ENCODE measurements at places on chromosomes 2 and 18.

GRCh38 chr2:24586955-24587354 lies 95.9 kb downstream of the NCOA1 start:
- DNase-seq: no peak

DNA sequence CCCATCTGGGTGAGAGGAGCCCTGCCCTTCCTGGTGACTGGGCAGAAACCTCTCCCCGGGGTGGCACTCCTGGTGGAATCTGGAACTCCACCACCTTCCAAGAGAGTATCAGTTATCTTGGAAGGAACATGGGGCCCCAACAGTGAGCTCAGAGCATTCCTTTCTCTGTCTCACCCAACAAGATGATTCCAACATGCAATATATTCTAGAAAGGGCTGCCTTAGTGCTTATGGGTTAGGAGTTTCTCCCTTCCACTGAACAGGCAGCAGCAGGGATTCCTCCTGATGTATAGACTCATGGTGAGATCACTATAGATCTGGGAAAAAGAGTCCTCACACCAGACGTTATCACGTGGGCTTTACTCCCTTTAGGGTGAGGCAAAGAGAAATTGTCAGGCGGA lies 147.1 kb downstream of the COL4A4 start:
- no peak for DNase-seq

DNA sequence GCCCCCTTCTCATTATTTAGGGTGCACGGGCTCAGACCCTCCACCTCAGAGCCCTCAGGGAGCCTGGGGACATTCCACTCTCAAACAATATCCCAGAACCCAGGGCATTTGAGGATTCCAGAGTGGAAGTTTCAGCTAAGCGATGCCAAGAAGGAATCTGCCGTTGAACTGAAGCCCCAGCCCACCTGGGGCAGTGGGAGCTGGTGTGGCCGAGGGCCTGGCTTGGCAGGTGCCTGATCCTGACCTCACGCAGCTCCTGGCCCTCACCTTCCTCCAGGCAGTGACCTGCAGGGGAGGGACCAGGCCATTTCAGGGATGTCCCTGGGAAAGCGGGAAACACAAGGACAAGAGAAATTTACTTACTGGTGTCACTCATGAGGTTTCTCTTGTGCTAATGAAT lies 58.2 kb downstream of the ACKR3 start:
- no peak for DNase-seq

- DNase-seq: no peak
Observed at GRCh38 chr2:162821176-162821575, 17.4 kb downstream of the KCNH7 start.

DNA sequence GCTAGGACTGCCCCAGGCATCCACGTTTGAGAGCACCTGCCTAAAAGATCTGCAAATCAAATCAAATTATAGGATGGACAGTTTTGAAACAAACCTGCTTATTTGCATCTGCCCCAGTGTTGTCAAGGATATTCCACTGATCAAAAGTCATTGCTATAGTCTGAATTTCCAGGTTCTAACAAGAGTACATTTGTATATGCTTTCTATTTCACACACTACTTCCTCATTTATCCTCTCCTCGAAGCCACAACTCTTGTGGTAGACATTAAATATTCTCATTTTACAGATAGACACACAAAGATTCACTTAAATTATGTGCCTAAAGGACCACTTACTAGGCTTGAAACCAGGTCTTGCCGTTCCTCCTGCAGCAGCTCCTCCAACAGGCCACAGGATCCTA lies 11.9 kb upstream of the TET3 start:
- DNase-seq: no peak

DNA sequence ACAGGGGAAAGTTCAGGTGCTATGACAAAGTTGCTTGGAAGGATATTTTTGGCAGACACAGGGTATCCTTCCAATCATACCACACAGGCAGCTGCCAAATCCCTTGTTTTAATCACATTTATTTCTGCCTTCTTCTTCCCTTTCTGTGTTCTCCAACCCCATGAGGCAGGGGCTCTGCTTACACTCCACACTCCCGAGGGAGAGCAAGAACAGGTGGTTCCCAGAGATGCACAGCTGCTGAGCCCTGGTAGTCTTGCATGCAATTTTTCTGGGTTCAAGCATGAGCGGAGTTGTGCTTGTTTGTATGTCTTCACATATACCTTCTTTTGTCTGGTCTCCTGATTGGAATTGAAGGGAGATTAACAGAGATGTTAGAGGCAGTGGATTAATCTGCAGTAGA lies 251.7 kb upstream of the ST6GAL2 start:
- no peak for DNase-seq

GRCh38 chr2:43653506-43653905 lies 16.4 kb downstream of the PLEKHH2 start:
- no peak for DNase-seq

DNA sequence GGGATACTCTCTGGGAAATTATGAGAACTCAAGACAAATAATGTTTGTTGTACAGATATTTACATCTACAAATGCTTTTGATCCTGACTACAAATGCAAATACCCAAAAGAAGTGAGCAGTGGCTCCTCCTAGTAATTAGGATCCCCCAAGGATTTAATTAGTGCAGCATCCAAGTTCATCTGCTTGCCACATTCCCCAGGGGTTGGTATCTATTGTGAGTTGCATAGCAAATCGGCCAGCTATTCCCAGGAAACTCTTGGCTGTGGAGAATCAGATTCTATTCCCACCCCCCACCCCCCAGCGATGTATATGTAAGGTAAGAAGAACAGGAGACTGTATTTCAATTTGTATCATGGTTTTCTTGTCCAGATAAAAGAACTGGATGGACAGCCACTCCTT lies 725.1 kb upstream of the CDH7 start:
- DNase-seq: no peak

- DNase-seq: no peak
Observed at GRCh38 chr2:64128943-64129391, 15.3 kb downstream of the PELI1 start.

- no peak for DNase-seq
Observed at GRCh38 chr2:10915731-10916276, 4.1 kb downstream of the KCNF1 start.

DNA sequence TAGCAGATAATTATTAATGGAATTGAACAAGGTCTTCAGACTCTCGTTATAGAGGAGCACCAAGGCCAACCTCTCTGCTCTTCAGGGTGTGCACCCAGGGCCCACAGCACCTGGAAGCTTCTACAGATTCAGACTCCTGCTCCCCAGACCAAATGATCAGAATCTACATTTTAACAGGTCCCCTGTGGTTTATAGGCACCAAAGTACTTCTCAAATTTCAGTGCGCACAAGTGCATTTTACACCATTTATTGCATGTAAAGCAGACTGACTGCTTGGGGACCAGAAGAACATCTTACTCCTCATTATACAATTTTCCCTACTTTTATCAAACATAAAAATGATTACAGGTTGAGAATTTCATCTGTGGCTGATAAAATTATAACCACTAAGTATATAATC lies 163.9 kb downstream of the COL4A4 start:
- DNase-seq: no peak

DNA sequence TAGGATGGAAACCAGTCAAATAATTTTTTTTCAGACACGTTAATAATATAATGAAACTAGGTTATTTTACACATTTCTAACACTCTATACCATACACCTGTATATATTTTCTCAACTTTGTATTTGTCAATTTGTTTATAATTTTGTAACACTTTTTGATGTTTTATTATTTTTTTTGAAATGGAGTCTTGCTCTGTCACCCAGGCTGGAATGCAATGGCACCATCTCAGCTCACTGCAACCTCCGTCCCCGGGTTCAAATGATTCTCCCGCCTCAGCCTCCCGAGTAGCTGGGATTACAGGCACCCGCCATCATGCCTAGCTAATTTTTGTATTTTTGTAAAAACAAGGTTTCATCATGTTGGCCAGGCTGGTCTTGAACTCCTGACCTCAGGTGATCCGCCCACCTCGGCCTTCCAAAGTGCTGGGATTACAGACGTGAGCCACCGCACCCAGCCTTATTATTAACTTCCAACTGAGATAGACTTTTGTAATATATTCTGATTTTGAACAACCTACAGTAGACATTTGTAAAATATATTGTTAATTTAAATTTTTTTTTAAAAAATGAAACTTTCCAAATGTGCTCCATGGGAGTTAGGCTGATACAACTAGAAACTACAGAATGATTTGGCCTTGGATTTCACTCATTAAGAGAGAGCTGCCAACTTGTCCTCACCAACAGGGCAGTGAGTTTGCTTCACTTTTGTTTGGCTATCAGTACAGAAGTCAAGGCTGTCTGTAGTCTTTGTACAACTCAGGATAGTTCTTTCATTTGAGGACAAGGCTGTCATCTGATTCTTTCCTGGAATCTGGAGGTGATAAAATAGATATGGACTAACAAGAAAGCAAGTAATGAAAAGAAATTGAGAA lies 33.9 kb upstream of the COBLL1 start:
- DNase-seq: no peak

GRCh38 chr2:196224756-196225155 lies 53.4 kb upstream of the STK17B start:
- DNase-seq: no peak

- no peak for DNase-seq
Observed at GRCh38 chr2:130841741-130842365, 5.1 kb downstream of the ARHGEF4 start.

DNA sequence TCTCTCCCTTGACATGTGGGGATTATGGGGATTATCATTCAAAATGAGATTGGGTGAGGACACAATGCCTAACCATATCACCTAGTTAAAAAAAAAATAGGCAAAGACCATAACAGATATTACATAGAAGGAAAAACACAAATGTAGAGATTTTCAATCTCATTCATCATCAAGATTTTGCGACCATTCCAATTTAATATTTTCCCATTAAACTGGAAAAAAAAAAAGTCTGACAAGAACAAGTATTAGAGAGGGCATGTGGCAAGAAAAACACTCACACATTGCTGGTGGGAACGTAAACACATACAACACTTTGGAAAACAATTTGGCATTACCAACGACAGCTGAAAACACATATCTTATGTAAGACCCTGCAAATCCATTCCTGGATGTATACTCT lies 71.0 kb upstream of the MYCN start:
- DNase-seq: no peak

DNA sequence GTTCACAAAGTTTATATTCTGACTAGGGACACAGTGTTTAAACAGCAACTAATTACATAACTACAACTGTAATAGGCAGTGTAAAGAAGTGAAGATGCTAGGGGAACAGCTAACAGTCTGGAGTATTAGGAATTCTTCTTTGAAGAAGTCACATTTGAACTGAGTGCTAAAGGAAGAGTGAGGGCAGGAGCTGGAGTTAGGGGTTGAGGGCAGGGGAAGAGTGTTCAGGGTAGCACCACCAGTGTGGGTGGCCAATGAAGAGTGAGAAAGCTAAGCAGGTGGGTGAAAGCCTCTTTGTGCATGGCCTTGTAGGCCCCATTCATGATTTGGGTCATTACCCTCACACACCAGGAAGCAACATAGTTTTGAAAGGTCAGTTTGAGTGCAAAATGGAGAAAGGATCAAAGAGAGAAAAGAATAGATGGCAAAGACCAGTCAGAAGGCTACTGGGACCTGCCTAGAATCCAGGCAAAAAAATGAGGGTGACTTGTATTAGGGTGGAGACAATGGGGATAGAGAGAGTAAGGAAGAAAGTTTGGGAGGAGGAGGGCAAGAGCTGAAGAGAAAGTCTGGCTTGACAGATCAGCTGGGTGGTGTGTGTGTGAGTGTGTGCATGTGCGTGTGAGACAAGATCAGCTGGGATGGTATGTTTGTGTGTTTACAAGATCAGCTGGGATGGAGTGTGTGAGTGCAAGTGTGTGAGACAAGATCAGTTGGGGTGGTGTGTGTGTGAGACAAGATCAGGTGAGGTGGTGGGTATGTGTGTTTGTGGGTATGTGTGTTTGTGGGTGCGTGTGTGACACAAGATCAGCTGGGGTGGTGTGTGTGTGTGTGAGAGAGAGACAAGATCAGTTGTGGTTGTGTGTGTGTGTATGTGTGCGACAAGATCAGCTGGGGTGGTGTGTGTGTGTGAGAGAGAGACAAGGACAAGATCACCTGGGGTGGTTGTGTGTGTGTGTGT lies 43.6 kb upstream of the AGPS start:
- no peak for DNase-seq

GRCh38 chr18:26524504-26525351 lies 23.6 kb downstream of the KCTD1 start:
- no peak for DNase-seq

- DNase-seq: no peak
Observed at GRCh38 chr2:47069628-47070154, 85.4 kb downstream of the STPG4 start.

GRCh38 chr2:235432741-235433520 lies 60.9 kb upstream of the AGAP1 start:
- DNase-seq: no peak

DNA sequence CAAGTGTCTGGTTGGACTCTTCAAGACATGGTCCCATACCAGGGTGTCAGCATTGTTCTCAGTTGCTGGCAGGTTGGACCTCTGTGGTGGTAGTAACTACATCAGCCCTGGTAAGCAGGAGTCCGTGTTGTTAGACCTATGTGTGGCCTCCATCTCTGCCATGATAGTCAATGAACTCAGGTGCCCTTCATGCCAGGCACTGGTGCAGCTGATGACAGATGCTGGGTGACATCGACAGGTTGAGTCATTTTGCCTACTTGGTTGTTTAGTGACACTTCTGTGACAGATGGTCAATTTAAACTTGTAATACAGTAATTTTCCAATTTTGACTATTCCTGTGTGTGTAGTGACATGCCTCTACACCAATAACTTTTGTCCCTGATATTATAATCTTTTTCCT lies 189.7 kb downstream of the SP3 start:
- DNase-seq: no peak

DNA sequence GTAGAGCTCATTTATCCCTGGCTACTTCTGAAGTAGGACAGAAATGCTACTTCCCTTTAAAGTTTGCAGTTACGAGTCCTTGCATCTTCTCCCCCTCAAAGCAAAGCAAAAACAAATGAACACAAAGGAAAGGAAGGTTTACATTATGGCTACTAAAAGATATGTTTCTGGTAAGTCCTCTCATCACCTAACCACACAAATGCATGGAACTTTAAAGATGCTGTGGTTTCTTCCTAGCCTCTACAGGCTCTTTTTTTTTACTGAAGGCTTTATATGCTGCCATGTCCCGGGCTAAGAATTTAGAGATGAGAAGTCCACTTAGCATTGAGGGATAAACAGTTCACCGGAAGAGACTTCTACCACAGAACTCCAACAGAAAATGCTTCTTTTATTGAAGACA lies 291.2 kb downstream of the SS18 start:
- DNase-seq: no peak

GRCh38 chr2:40028792-40029488 lies 249.9 kb upstream of the THUMPD2 start:
- DNase-seq: no peak

- no peak for DNase-seq
Observed at GRCh38 chr2:43934567-43934966, 61.2 kb downstream of the LRPPRC start.

- DNase-seq: no peak
Observed at GRCh38 chr2:134949981-134950708, 31.5 kb downstream of the CCNT2 start.

GRCh38 chr2:30484995-30485394 lies 37.9 kb downstream of the LCLAT1 start:
- DNase-seq: no peak

GRCh38 chr2:16760426-16760825 lies 94.8 kb upstream of the CYRIA start:
- DNase-seq: no peak

- no peak for DNase-seq
Observed at GRCh38 chr2:234615643-234616356, 118.9 kb upstream of the ARL4C start.

Measured in CD4-positive, alpha-beta T cell treated with Interleukin-6 at 100 ng/mL for 8 hours (primary cell).